ENCODE measurements at places on chromosomes 2 and 18. TPM values are rescaled to one million over a fixed set of nuclear protein-coding genes. Genes with fewer than 3 reads are reported as not detected.

Gene ASXL3
- 36.7 TPM for total RNA-seq

Gene TMBIM1
- 74.9 TPM for total RNA-seq

Gene UGT1A5
- total RNA-seq: not detected

Gene VAMP8
- 55.7 TPM for total RNA-seq

Gene CPLX4
- not detected for total RNA-seq

Gene PIEZO2
- 43.7 TPM for total RNA-seq

Gene GPC1
- 88.0 TPM for total RNA-seq

Gene FBXO48
- total RNA-seq: 0.77 TPM

Gene TBR1
- 0.13 TPM for total RNA-seq

Gene COLEC11
- total RNA-seq: 10.1 TPM

Gene DTNB
- total RNA-seq: 30.1 TPM

Gene GATA6
- 106 TPM for total RNA-seq

Gene CCDC68
- total RNA-seq: not detected

Gene RHBDD1
- total RNA-seq: 40.9 TPM

Gene CHRND
- total RNA-seq: not detected

Gene CCDC178
- 3.1 TPM for total RNA-seq

Gene PFN4
- total RNA-seq: 1.2 TPM

Gene ZNF521
- 54.1 TPM for total RNA-seq

Gene KLHL14
- total RNA-seq: 0.11 TPM

Gene COPS7B
- total RNA-seq: 58.9 TPM

Gene SLC38A11
- 0.59 TPM for total RNA-seq

Gene D2HGDH
- total RNA-seq: 60.3 TPM

Gene ADD2
- 1.3 TPM for total RNA-seq

Gene LDLRAD4
- 26.2 TPM for total RNA-seq

Gene CD28
- total RNA-seq: not detected

Gene ABCG5
- total RNA-seq: not detected

Gene PSMA8
- not detected for total RNA-seq

Gene KIF1A
- 46.2 TPM for total RNA-seq

Gene DUSP28
- total RNA-seq: 4.3 TPM

Gene ARHGAP15
- total RNA-seq: 0.38 TPM

Gene LGALSL
- total RNA-seq: 20.0 TPM

Gene IL37
- not detected for total RNA-seq

Gene TUBA4A
- total RNA-seq: 1.1 TPM

Gene SLC23A3
- total RNA-seq: 2.6 TPM

Gene KIAA2012
- 0.24 TPM for total RNA-seq

Gene TEX44
- total RNA-seq: not detected

Gene COLEC12
- 70.5 TPM for total RNA-seq

Gene MTX2
- total RNA-seq: 33.2 TPM

Gene GDF7
- 3.2 TPM for total RNA-seq

Gene CNGA3
- not detected for total RNA-seq

Gene CD226
- 0.84 TPM for total RNA-seq

Gene CDK5R2
- 0.97 TPM for total RNA-seq

Gene SERPINB3
- total RNA-seq: not detected

Gene SPDYA
- total RNA-seq: 1.7 TPM

Gene OXER1
- total RNA-seq: 7.5 TPM

Gene ASB18
- not detected for total RNA-seq

Gene IL36A
- total RNA-seq: not detected

Gene ALK
- 0.09 TPM for total RNA-seq

Gene CABLES1
- total RNA-seq: 11.3 TPM

Gene LRP2
- total RNA-seq: 54.2 TPM

Gene ICOS
- not detected for total RNA-seq
